Stimulated activated CD4-positive, alpha-beta T cell treated with anti-CD3 and anti-CD28 coated beads, Interleukin-1b, Interleukin-23, amount 100 ng/mL, for 1 hour (primary cell): ENCODE measurements at places on chromosomes 7 and 10.

DNA sequence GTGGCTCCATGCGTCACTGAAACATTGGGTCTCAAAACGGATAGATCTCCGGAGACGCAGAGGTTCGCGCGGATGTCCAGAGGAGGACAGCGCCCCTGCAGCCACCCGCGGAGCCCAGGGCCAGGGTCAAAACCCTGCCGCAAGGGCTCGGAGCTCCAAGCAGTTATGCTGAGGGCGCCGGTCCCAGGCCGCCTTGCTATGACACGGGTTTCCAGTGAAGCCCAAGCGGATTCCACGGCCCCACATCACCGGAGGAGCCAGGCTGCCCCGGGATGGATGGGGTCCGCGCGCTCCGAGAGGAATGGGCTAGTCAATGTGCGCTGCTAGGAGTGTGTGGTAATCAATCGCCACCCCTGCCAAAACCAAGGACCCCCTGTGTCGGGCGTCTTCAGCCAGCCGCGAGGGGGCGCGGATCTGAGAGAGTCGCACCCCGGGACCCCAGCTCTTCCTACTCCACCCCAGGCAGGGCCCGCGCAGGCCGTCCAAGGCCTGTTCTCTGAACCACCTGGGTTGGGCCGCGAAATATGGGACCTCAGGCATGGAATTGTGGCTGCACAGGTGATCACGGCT lies 5.6 kb upstream of the EMX2 start:
- DNase-seq, result no peak

GRCh38 chr7:598899-599298 lies 79.3 kb upstream of the PDGFA start:
- no peak for DNase-seq

GRCh38 chr7:98322331-98323270 lies 41.1 kb downstream of the BRI3 start:
- no peak for DNase-seq

DNA sequence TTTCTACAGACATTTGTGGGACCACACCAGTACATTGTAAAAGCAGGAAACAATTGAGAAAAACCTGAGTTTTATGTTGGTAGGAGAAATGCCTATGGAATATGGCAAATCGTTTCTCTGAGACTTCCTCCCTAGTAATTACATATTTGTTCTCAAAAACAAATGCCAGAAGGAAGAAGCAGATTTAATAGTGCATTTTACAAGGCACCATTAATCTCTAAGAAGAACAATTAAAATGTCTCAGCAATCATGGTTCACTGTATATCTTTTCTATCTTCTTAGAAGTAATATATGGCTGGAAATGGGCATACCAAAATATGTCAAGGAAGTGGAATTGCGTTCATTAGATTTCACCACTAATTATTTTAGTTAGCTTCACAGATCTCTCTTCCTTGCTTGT lies 13.3 kb downstream of the CAV1 start:
- no peak for DNase-seq

DNA sequence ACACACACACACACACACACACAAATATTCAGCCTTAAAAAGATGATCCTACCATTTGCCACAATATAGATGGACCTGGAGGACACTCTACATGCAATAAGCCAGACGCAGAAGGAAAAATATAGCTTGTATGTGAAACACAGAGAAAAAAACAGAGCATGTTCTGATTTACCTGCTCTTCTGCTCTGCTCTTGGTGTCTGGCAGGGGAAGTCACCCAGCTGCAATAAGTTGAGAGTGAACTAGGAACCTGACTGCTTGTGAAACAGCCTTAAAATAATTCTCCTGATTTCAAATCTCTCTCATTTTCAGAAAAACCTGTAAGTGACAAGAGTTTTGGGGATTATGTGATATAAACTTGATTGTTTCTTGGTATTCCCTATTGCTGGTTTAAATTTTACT lies 31.0 kb upstream of the KCND2 start:
- no peak for DNase-seq

- no peak for DNase-seq
Observed at GRCh38 chr7:127582361-127582760, 3.0 kb downstream of the GCC1 start.

- no peak for DNase-seq
Observed at GRCh38 chr10:98331885-98332284, 63.9 kb upstream of the LOXL4 start.

GRCh38 chr7:74482629-74483401 lies 29.1 kb downstream of the GTF2IRD1 start:
- no peak for DNase-seq

- no peak for DNase-seq
Observed at GRCh38 chr10:75105576-75106197, 5.8 kb upstream of the SAMD8 start.

DNA sequence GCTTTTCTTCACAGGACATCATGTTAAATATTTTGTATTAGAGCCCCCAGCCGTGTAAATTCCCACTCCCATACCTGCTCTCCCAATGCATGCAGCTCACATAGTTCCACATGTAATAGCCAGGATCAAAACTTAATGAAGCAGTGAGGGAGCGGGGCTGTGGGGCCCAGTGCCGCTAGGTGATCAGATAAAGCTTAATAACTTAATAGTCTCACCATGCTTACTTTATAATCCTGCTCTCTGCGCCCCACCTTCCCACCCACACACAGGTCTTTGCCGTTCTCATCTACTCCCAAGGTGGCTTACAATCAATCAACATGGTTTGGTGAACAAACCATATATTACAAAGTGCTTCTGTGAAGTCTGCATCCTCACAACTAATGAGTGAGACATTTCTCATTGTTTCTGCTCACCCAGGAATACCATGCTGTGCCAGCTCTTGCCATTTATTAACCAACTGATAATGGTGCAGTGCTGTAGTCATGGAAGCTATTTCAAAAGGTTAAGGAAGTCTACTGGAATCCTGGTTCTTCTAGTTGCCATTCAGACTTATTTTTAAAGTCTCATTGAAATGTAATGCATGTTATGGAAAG lies 156.4 kb downstream of the CTTNBP2 start:
- no peak for DNase-seq

GRCh38 chr7:96973986-96974385 lies 31.4 kb upstream of the DLX6 start:
- no peak for DNase-seq

GRCh38 chr10:37992083-37992482 lies 15.6 kb upstream of the ZNF25 start:
- no peak for DNase-seq

- no peak for DNase-seq
Observed at GRCh38 chr10:128263891-128264688, 137.9 kb upstream of the MKI67 start.

- no peak for DNase-seq
Observed at GRCh38 chr7:21568762-21569161, 25.9 kb downstream of the DNAH11 start.

DNA sequence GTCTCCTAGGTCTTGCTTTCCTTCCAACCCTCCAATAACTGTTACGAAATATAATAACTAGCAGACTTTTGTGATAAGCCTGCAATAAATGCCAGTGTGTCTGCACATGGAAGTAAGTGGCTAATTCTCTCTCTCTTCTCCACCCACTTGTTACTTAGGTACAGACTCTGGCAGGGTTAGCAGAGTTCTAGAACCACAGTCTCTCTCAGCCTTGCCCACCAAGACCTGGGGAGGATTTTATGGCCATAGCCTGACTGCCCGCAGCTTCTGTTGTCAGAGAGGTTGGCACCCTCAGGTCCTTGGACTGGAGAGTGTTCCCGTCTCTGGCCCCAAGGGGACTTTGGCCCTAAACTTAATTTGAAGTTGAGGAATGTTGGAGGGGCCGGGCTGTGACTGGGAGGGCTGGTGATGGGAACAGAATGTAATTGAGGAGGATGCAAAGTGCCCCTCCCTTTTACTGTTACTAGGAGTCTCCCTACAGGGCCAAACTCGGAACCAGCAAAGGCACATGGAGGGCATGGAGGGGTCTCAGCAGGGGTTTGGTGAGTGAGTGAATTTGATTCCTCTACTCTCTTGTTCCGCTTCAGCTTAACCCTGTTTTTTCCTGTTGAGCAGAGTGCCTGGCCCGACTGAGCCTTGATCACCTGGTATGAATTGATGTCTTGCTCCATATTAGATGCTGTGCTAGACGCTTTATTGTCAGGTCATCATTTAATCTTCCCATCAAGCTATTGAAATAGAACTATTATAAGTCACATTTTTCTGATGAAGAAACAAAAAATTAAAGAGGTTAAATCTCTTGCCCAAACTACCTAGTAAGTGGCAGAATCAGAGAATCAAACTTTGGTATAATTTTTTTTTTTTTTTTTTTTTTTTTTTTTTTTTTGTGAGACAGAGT lies 37.0 kb upstream of the LCOR start:
- no peak for DNase-seq

DNA sequence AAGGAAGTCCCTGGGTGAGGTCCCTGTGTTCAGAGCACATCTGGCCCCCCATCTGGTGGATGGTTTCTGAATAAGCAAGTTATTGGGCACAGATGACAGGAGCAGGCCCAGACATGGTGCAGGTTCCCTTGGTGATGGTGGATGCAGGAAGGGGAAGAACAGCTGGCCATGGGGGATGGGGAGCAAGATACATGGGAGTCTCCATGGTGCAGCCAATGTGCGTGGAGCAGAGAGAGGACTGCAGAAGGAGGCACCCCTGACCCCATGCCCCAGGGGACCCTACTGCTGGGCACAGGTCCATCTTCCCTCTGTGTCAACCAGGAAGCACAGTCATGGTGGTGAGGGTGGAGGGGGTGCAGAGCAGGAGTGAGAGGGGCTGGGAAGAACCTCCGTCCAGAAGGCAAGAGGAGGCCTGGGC lies 43.8 kb upstream of the RABGEF1 start:
- no peak for DNase-seq

GRCh38 chr10:72809006-72809405 lies 84.5 kb upstream of the OIT3 start:
- no peak for DNase-seq

- no peak for DNase-seq
Observed at GRCh38 chr10:36464291-36464690, 661.1 kb upstream of the ANKRD30A start.

DNA sequence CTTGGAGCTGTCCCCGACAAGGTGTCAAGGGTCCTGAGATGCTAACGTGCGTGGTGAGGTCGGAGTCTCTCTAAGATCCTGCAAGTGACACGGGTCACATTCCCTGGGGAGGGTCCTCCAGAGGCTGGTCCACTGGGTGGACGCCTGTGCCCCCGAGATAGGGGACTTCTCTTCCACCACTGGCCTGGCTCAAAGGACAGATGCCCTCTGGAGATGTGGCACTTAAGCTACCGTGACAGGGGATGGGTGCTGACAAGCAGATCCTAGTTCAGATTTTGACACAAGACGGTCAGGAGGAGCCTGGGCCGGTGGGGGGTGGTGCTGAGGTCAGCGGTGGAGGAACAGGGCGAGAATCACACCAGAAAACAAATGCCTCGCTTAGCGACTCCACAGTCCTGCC lies 178.0 kb downstream of the ADARB2 start:
- DNase-seq, result no peak

DNA sequence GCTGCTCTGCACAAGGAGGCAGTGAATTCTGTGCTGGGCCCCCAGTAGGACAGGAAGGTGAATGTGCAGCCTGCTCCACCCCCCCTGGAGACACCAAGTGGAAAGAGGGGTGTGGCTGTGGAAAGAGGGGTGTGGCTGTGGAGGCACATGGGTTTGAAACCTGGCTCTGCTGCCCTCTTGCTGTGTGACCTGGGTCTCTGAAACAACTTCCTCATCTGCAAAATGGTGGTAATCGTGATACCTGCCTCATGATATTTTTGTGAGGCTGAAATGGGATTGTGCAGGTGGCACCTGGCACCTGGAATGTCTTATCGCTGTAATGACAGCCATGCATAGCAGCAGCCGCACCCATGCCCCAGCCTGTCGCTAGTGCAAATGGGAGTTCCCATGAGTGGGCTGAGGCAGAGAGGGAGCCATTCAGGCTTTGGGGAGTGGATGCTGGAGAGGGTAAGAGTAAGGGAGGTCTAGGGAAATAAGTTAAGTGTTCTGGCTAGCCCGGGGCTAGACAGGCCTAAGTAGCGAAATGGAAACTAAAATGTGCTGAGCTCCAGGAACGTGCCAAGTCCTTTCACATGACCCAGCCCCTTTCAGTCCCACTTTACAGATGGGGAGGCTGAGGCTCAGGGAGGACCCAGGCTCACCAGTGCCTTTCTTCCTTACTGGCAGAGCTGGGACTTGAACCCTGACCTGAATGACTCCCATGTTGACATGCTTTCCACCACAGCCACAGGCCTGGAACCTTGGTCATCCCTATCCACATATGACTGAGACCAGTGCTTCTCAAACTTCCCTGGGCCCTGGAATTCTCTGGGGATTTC lies 35.0 kb downstream of the C10orf105 start:
- no peak for DNase-seq

DNA sequence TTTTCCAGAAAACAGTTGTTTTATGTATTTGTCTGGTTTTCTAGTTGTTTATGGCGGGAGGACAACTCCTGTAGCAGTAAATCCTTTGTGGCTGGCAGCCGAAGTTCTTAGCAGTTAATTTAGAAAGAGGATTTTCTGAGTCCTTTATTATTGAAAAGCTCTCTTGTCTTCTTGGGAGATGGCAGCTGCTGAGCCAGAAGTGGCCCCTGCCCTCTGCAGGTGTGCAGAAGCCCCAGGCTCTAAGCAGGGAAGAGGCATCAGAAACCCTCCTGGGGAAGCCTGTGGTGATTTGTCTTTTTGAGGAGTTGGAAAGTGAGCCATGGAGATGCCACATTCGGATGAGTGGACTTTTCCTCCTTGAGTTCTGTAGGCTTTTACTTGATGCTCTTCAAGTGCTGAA lies 106.3 kb downstream of the GLRX3 start:
- DNase-seq, result no peak

DNA sequence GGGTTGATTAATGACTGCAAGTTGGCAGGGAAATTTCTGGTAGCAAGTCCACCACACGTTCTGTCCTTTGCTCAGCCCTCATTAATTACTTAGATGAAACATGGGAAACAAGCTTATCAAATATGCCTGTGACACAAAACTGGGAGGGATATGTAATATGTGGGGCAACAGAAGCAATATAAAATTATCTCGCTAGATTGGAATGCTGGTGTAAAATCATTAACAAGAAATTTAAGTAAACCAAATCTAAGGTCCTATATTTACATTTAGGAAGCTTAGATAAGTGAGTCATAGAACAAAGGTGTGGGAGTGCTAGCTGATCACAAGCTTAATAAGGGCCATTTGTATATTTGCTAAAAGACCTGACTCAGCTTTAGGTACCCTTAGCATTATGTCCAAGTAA lies 23.5 kb downstream of the TRPV5 start:
- DNase-seq, result no peak

- DNase-seq, result no peak
Observed at GRCh38 chr7:139049111-139049510, 13.3 kb upstream of the ZC3HAV1L start.
